ENCODE measurements at places on chromosomes 3 and 15.

DNA sequence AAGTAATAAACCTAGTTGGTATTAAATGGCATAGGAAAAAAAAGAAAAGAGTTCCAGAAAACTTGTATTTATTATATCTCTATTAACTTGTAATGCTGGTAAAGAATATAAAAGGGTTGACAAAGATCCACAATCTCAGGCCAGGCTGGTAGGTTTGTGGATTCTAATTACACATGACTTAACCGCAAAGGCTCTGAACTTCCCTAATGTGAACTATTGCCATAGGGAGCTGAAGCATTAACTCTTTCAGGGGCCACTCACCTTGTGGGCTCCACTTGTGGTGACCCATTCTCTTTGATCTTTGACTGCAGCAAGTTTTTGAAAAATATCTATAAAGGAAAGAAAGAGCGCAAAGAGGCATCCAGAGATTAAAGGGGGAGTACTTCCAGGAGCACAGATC, 58.5 kb downstream of the NEK10 start:
- no peak for DNase-seq

DNA sequence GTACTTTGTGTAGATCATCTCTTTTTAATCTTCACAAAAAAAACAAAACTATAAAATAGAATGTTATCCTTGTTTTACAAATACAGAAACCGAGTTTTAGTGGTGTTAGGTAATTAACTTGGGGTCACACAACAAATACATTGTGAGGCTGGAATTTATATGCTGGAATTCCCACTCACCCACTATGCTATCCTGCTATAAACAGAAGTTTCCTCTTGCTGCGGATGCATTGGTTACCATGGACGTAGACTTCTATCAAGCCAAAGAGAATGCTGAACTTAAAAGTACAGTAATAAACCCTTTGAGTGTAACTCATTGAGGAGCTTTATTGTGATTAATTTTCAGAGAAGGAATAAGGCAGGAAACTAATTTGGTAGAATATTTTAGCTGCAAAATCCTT, 9.2 kb downstream of the SNAP23 start:
- no peak for DNase-seq

- DNase-seq = no peak
Measured at GRCh38 chr15:90624278-90624981, 92.7 kb upstream of the BLM start.

DNA sequence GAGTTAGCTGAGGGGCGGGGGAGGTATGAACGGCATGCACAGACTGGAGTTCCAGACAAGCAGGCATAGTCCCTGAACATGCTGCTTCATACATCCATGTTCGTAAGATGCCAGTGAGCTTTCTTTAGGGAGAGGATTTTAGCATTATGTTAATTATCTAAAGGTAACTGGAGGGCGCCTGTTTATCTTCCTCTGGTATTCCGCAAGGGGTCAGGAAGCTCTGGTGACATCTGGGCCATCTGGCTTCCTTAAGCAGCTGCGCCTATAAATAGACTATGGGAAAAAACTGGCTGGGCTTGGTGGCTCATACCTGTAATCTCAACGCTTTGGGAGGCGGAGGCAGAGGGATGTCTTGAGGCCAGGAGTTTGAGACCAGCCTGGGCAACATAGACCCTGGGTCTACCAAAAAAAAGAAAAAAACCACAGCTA, 1.5 kb upstream of the FBXO22 start:
- DNase-seq = no peak

DNA sequence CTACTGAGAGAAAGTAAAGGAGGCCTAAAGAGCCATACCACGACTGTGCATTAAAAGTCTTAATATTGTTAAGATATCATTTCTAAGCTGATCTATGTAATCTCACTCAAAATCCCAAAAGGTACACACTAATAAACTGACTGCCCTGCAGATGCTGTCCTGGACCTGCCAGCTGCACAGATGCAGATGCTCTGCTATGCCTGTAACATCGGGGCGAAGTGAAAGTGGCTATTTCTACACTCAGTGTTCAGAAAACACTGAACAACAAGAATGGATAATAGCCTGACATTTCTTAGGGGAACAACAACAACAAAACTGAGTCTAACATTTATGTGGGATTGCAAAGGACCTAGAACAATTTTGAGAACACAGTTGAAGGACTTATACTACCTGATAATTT, 31.9 kb downstream of the RAD18 start:
- DNase-seq = no peak

DNA sequence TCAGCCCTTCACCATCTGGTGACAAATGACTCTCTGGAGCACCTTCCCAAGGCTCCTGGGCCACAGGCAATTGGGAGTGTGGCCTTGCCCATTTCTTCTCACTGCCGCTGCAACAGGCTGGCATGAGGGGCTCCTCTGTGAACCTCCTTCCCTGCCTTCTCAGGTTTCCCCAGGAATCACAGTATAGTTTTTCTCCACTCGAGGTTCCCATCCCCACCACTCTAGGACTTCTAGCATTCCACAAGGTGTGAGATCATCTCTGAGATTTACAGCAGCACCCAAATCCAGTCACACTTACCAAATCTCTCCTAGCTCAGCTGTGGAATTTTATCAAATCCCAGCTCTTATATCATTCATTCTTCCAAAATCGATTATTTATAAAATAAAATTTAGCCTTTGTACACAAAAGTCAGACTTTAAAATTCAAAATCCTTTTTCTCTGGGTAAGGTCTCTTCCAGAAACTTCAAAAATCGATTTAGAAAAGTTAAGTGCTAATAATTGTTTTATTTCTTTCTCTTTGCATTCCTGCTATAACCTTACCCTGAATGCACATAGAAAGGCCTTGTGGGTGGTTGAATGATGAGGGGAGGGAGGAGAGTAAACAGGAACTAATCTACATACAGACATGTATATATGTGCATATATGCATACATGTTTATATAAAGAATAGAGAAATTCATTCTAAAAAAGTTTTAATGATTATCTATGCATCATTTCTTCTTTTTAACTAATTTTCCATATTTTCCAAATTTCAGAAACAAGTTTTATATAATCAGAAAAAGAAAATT, 18.9 kb upstream of the ATP13A4 start:
- no peak for DNase-seq

DNA sequence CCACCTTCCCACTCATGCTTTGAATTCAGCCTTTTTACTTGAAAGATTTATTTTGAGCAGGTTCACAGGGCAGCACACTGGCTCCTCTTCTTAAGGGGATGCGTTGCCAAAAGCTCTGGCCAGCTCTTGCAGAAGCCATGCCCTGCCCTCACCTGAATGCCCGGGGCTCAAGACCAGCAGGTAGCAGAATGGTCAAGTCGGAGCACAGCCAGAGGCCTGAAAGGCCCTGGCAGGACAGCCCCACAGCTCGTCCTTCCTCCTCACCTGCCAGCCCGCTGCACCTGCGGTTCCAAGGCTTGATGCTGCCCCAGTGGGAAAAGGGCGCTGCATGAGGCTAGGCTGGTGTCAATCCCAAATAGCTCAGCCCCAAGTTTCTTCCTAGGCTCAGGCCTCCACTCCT, 13.1 kb downstream of the CA12 start:
- DNase-seq = no peak

GRCh38 chr3:73542136-73542535, 82.6 kb downstream of the PDZRN3 start:
- DNase-seq = no peak

- no peak for DNase-seq
Measured at GRCh38 chr15:87631093-87631492, 625.4 kb downstream of the NTRK3 start.

GRCh38 chr3:17931131-17931530, 188.7 kb upstream of the TBC1D5 start:
- no peak for DNase-seq

- no peak for DNase-seq
Measured at GRCh38 chr3:63338351-63338750, 60.2 kb downstream of the SYNPR start.

DNA sequence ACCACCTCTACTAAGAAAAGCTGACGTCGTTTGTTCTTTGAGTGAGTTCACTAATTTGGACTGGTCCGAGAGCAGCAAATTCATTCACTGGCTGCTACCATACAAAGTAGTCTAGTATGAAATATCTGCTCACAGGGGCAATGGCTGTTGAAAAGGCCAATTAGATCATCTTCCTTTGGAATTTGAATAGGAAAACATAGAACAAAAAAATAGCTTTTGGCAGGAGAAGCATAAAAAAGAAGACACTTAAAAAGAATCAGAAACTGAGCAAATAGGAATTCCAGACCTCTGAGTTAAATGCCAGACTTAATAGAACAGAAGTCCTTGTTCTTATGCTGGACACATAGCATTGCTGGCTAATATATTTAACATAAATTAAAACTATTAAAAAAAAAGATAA, 159.3 kb downstream of the IL1RAP start:
- no peak for DNase-seq

GRCh38 chr3:53495146-53495519, 722 bp downstream of the CACNA1D start:
- no peak for DNase-seq

DNA sequence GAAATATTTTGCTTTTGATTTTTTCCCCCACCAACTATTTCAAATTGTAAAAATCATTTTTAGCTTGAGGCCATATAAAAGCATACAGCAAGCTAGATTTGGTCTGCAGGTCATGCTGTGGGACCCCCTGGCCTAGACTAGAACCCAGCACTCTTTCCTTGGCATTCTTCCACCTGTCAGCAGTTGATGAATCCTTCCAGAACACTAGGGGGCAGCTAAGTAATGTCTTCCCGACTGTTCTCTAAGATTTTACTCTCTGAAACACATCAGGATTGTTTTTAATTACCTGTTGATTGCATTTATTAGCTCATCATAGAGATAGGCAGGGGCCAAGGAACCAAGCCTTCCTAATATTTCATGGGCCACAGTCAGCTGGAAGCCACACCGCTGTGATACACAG, 174.5 kb downstream of the CACNA1D start:
- DNase-seq = no peak

GRCh38 chr3:114454551-114455251, 160.9 kb downstream of the TIGIT start:
- DNase-seq = no peak

DNA sequence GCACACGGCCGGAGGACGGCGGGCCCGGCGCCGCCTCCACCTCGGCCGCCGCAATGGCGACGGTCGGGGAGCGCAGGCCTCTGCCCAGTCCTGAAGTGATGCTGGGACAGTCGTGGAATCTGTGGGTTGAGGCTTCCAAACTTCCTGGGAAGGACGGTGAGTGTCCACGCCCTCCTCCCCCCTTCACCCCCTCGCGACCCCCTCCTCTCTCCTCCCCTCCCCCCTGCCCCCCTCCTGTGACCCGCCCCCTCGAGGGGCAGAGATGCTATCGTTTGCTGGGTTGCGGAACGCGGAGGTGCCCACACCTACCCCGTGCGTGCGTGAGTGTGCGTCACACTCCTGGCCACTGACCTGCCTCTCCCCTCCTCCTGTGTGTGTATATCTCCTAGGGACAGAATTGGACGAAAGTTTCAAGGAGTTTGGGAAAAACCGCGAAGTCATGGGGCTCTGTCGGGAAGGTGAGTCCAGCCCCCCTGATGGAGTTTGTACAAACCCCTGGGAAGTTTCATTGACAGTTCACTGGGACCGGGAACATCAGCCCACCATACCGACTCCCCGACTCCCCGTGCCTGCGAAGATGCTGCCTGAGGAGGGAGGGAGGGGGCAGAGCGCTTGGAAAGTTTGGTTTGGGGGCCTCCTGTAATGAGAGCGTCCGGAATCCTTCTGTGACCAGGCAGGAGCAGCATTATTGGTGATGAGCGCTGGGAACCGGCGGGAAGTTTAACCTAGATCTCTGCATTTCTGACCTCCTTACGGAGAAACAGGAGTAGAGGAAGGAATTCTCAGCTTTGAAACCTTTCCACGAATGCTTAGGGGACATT, 795 bp upstream of the SCAANT1 start:
- peak; percentile 24 for DNase-seq

DNA sequence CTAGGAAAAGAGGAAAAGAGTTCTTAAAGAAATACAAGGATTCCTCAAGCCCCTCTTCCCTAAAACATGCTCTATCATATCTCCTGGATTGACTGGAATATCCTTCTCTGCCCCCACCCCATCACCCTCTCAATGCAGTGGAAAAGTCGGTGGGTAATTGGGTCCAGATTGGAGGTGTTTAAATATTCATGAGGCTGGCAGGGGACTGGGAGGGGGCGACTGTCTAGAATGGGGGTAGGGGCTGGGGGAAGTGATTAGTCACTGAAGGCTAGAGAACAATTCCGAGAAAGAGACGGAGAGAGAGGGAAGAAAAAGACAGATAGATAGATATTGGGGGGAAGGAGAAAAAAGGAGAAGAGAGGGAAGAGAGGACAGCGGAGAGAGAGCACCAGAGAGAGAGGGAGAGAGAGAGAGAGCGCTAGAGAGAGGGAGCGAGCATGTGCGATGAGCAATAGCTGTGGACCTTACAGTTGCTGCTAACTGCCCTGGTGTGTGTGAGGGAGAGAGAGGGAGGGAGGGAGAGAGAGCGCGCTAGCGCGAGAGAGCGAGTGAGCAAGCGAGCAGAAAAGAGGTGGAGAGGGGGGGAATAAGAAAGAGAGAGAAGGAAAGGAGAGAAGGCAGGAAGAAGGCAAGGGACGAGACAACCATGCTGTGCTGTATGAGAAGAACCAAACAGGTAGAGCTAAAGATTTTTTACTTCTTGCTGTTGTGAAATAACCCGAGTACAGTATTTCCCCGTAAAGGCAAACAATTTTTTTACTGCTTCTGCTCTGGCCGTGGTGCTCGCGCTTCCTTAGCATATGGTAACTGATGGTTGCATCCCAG, at the start of gene GAP43:
GAP43 (plus strand) TSS at position 467 of the 825 bp plus-strand sequence; CDS start at position 647, 180 bp downstream.
- DNase-seq = no peak

- peak; percentile 36 for DNase-seq
Measured at GRCh38 chr15:45205192-45205591, 17.4 kb upstream of the SHF start.

GRCh38 chr3:194514626-194515025, 27.8 kb upstream of the ATP13A3 start:
- no peak for DNase-seq
